ENCODE measurements at places on chromosomes 4 and X.

GRCh38 chr4:7638489-7638888, 203.8 kb upstream of the PSAPL1 start:
- DNase-seq, result no peak

GRCh38 chr4:137541876-137542646, 9.8 kb upstream of the PCDH18 start:
- DNase-seq, result no peak

DNA sequence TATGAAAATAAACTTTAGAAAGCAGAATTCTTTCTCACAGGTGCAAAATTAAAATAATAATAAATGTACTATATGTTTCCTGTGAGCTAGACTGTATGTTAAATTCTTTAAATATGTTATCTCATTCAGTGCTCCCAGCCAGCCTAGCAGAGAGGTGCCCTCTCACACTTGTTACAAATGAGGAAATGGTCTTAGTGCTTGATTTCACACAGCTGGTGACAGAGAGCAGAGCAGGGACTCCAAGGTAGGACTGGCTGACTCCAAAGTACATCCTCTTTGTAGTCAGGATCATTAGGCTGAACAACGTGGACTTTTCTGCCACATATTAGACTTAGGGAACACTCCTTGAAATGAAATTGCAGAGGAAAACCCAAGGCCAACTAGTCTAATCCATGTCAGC, 72.0 kb upstream of the HHIP start:
- DNase-seq, result no peak

DNA sequence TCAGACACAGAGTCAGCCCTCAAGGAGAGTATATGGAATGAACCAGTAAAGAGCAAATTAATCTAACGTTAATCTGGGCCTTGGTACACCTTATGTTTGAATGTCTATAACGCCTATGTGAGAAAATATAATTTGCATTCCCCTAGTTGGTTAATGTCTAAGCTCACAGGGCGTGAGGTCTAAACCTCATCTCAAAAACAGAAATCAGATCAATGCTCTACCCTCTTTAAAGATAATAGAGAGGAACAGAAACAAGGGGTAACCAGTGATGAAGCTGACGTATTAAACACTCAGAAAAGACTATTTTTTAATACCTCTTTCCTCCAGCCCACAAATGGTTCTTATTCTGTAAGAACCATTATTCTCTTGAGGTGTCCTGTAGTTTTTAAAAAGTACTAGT, 369.2 kb upstream of the NOCT start:
- DNase-seq, result no peak

DNA sequence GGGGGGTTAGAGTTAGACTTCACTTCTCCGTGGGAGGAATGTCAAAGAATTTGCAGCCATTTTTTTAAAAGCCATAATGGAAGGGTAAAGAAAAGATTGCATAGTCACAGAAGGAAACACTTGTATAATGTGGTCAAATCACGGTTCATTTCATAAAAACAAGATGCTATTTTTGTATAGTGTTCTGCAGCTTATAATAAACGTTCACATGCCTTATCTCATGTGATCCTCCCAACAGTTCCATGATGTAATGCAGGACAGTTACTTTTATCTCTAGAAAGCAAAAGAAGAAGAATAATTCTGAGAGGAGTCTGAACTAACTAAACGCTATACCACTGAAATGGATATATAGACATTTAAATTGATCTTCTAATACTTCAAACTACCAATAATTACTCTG, 71.3 kb upstream of the CAMK2D start:
- no peak for DNase-seq

- DNase-seq, result no peak
Measured at GRCh38 chrX:31012509-31013025, 59.3 kb downstream of the FTHL17 start.

GRCh38 chr4:122687531-122688061, 44.9 kb upstream of the BBS12 start:
- no peak for DNase-seq

GRCh38 chr4:13514722-13515121, 29.6 kb downstream of the NKX3-2 start:
- DNase-seq, result no peak

- DNase-seq, result no peak
Measured at GRCh38 chrX:130091980-130092522, 18.2 kb downstream of the ELF4 start.

- no peak for DNase-seq
Measured at GRCh38 chr4:36213977-36214376, 30.3 kb downstream of the ARAP2 start.

GRCh38 chrX:614136-614535, 16.5 kb upstream of the SHOX start:
- no peak for DNase-seq

DNA sequence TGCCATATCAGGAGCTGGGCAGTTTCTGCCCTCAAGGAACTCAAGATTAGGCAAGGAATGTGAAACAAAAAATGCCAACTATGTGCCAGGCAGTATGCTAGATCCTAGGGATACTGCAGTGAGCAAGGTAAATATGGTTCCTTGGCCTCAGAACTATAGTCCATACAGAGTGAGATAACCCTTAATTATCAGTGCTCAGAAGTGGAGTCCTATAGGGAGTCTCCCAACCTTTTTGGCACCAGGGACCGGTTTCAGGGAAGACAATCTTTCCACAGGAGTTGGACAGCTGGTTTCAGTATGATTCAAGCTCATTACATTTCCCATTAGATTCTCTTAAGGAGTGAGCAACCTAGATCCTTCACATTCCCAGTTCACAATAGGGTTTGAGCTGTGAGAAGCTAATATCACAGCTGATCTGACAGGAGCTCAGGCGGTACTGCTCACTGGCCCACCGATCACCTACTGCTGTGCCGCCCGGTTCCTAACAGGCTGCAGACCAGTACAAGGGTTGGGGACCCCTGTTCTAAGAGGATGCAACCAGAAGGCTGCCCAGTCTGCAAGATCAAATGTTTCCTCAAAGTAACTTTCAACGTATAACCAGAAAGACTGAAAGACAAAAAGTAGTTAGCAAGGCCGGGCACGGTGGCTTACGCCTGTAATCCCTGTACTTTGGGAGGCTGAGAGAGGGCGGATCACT, 1.7 kb upstream of the SRP72 start:
- DNase-seq, result no peak

- DNase-seq, result no peak
Measured at GRCh38 chr4:4364486-4365208, 22.3 kb upstream of the NSG1 start.

- no peak for DNase-seq
Measured at GRCh38 chr4:114754616-114755015, 156.0 kb downstream of the UGT8 start.

DNA sequence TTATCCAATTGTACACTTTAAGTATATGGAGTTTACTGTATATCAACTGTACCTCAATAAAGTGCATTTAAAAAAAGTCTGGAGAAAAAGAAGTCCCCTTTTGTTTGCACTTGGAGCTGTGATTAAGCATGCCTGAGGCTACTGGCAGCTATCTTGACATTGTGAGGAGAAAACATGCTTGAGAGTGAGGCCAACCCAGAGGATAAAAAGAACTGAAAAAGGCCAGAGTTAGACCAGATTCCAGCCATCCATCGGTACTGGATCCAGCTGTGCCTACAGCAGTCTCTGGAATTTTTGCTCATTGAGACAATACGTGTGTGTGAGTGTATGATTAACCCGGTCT, 57.4 kb downstream of the LGI2 start:
- no peak for DNase-seq

DNA sequence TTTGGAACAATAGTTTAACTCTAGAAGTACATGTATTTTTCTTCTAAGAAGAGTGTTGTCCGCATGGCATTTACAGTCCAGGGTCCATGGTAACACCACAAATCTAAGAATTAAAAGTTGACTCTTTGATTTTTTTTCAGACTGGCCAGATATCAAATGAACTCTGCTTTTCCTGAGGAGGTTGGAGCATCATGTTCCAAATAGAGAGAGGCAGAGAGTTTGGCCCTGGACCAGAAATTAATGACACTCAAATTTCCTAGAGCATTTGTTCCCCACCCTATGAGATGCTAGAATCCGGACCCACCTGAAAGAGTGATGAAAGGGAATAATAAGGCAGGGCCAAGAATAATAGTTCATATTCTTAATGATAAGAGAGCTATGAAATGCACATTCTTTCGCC, 47.0 kb upstream of the NAP1L5 start:
- DNase-seq, result no peak

- no peak for DNase-seq
Measured at GRCh38 chrX:307261-308111, 11.1 kb downstream of the GTPBP6 start.

- DNase-seq, result no peak
Measured at GRCh38 chr4:67229148-67229547, 316.2 kb downstream of the CENPC start.

- no peak for DNase-seq
Measured at GRCh38 chr4:104941661-104942062, 205.0 kb upstream of the TET2 start.

- no peak for DNase-seq
Measured at GRCh38 chrX:13339607-13340006, 19.8 kb upstream of the ATXN3L start.

DNA sequence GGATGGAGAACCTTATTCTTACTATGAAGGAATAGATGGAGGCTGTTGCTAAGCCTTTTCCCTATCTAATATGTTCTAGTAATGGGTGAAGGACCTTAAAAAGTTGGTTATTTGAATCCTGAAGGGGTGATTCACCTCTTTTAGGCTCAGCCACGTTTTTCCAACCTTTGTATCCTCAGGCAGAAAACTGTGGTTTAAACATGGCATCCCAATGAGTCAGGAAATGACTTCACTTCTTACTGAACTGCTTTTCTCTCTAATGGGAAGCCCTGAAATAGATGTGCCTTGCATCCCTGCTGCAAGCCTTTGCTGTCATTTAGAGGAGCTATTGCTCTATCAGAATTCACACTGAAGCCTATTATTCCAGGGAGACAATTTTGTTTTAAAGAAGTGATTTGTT, 191.0 kb upstream of the ARX start:
- no peak for DNase-seq

DNA sequence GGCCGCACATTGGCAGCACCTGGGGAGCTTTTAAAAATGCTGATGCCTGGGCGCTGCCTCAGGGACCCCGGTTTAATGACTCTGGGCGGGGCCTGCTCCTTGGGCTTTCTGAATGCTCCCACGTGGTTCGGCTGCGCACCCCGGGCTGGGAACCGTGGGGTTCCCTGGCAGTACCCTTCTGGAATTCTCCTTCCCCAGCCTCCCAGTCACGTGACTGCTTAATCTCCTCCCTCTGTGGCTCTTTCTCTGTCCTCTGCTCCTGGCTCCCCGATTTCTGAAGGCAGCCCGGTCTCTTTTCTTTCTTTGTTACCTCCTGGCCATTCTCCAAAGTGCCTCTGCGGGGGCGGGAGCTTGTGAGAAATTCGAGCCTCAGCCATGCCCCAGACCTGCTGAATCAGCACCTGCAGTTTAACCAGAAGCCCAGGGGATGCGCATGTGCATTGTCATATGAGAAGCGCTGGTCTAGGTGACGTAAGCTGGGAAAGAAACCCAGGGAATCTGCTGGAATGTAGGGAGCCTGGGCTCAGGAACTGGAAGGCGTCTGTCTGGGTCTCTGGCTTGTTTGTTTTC, 16.6 kb downstream of the CLCN4 start:
- DNase-seq, result peak; percentile 80

- peak; percentile 38 for DNase-seq
Measured at GRCh38 chr4:34720571-34720970, 1523.7 kb downstream of the ARAP2 start.

GRCh38 chrX:103467887-103468286, 51.4 kb downstream of the RAB40A start:
- no peak for DNase-seq

DNA sequence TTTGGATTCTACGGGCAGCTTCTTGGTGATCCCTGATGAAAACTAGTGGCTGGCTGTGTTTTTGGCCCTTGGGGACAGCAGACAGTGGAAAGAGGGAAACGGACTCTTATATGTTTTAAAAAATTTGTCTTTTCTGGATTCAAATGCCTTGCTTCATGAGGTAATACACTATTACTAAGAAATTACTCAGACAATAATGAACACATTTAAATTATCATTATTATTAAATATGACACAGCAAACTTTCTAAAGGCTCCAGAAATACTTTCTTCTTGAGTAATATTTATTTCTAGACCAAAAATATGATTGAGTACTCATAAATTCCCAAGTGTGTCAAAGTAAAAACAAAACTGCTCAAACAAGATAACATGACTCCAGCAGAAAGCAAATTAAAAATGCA, 520.7 kb upstream of the AADAT start:
- DNase-seq, result no peak

GRCh38 chr4:152509595-152510225, 26.2 kb downstream of the FBXW7 start:
- DNase-seq, result no peak

GRCh38 chr4:101556842-101557241, 209.5 kb upstream of the PPP3CA start:
- DNase-seq, result no peak

- no peak for DNase-seq
Measured at GRCh38 chr4:165360041-165360695, 18.6 kb upstream of the CPE start.

DNA sequence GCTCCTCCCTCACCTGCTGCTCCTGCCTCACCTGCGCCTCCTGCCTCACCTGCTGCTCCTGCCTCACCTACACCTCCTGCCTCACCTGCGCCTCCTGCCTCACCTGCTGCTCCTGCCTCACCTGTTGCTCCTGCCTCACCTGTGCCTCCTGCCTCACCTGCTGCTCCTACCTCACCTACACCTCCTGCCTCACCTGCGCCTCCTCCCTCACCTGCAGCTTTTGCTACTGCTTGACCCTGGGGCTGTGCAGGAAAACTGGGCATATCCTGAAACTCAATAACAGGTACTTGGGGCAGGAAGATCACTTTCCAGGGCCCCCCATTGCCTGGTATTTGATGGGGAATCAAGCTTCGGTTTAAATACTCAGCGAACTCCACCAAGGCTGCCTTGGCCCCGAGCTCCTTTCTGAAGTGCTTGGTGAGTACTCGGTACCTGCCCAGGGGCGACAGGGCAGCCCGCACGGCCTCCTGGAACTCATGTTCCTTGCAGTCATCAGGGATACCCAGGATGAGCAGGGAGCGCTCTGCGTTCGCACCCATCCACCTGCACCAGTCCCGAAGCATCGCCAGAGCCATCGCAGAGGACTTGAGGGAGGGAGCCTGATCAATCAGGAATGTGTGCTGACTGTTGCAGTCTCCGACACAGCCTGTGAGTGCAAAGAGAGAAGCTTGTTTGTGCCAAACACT, 2.7 kb downstream of the PNMA6E start:
- DNase-seq, result no peak

- no peak for DNase-seq
Measured at GRCh38 chrX:107878106-107878505, 52.4 kb downstream of the MID2 start.

GRCh38 chr4:91127831-91128230, 1000.6 kb downstream of the CCSER1 start:
- no peak for DNase-seq

GRCh38 chrX:1167466-1167865, 45.0 kb downstream of the CRLF2 start:
- DNase-seq, result no peak

Data from right renal cortex interstitium (tissue), 3 donors.